ENCODE measurements at places on chromosomes 3 and 15.
A peak's percentile ranks its signal among the peaks of the same experiment; 100 is the strongest.

- DNase-seq: no peak
Observed at GRCh38 chr3:8450618-8451017, 51.0 kb upstream of the LMCD1 start.

GRCh38 chr15:96335411-96336024, 5.0 kb downstream of the NR2F2 start:
- no peak for DNase-seq

DNA sequence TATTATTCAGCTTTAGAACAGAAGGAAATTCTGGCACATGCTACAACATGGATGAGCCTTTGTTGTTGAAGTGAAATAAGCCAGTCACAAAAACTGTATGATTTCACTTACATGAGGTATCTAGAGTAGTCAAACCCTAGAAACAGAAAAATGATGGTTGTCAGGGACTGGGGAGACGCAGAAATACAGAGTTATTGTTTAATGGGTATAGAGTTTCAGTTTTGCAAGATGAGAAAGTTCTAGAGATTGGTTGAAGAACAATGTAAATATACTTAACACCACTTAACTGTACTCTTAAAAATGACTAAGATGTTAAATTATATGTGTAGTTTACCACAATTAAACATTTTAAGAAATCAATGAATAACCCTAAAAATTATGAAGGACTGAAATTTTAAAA, 15.8 kb downstream of the SPTSSB start:
- DNase-seq: no peak

GRCh38 chr15:77816983-77817382, 184.3 kb upstream of the LINGO1 start:
- DNase-seq: no peak

GRCh38 chr15:32919749-32920414, 202.1 kb downstream of the GREM1 start:
- DNase-seq: no peak

DNA sequence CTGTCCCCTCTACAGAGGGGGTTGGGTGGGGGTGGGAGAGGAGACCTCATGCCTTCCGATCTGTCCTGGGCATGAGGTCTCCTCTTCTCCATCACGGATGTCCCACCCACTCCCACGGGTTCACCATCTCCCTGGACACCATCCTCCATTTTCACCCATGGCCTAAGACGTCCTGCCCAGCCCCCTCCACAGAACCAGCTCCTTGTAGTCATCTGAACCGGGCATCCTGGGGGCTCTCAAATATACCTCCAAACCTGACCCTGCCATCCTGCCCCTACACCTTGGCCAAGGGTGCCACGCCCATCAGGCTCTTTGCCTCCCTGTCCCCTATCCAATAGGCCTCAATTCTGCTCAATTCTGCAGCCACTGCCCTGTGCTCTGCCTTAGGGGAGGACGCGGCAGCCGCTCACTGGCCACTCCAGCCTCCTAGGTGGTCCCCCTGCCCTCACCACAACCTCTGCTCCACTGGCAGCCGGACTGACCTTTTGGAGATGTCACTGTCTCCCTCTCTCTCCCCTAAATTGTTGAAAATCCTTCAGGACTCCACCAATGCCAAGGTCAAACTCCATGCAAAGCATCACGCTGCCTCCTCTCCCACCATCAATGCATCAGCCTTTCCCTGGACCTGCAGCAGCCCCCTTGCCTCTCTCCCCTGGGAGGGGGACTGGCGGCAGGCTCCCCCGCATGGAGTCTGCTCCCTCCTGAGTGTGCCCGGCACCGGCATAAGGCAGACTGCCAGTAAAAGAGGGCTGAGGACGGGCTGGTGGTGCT, 9.4 kb upstream of the ANPEP start:
- no peak for DNase-seq

GRCh38 chr3:149153402-149153801, 24.0 kb downstream of the HPS3 start:
- DNase-seq: no peak

GRCh38 chr3:171748064-171748924, 62.0 kb downstream of the PLD1 start:
- DNase-seq: no peak

DNA sequence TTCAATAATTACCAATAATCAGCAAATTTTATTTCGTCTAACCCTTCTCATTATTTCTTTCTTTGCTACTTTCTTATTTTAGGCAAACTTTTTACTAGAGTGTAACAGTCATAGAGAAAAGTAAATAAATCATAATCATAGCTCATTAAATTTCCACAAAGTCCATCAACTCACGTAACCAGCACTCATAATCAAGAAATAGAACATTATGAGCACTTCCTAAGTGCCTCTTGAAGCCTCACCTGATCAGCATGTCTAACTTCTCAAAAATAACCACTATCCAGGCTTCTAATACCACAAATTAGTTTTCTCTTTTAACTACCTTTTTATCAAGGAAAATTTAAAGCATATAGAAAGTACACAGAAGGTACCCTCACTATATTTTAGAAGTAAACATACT, 38.4 kb upstream of the SLC12A8 start:
- DNase-seq: no peak

- DNase-seq: no peak
Observed at GRCh38 chr3:193863657-193864357, 270.8 kb downstream of the OPA1 start.

DNA sequence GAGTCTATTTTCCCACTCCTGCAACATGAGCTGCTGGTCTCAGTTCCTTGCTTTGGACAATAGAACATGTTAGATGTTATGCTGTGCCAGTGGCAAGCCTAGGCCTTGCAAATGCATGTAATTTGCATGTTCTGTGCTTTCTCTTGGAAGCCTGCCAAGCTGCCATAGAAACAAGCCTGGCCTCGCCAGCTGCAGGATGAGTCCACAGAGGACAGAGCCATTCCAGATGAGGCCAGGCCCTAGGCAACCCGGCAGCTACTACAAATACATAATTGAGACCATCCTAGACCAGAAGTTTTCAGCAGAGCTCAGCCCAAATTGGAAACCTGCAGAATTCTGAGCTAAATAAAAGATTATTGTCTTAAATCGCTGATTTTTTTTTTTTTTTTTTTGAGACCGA, 39.6 kb downstream of the TRIM69 start:
- DNase-seq: peak; percentile 33

- no peak for DNase-seq
Observed at GRCh38 chr3:156725682-156726081, 51.3 kb downstream of the TIPARP start.

DNA sequence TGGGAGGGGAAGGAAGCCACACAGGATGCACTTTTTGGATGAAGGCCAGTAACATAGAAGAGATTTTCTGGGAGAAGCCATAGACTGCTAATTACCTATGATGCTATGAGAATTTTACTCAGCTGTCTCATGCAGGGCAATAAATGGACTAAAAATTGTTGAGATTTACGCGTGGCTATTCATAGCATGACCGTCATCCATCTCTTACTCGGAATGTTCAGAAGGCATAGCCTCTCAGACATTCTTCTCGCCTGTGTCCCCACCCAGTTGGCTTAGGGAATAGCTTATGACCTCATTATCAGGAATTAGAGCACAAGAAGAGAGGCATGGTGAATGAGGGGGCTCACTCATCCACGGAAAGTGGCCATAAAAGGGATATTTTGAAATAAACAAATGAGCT, 107.9 kb upstream of the ATP10A start:
- no peak for DNase-seq

DNA sequence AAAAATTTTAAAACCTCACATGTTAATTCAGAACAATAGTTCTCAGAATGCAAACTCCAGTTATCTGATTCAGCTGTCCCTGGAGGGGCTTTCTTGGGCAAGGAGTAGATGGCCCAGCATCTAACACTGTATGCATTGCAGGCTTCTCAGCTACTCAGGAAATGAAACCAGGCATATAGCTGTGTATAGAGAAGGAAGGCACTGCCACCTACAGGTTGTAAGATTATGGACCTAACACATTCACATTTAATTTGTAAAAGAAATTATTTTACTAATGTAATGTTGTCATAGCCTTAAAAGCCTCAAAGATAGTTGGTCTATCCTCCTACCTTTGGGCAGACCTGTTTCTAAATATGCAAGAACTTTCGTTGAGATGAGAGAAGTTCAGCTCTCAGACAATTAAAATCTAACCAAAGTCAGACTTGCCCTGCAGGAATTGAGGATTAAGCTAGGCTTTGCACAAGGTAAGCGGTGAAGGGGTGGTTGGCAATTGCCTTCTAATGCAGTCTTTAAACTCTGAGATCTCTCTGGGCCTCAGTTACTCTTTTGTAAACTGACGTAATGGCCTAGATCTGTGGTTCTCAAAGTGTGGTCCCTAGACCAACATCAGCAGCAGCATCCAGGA, 132.8 kb upstream of the SLC24A5 start:
- DNase-seq: peak; percentile 55

DNA sequence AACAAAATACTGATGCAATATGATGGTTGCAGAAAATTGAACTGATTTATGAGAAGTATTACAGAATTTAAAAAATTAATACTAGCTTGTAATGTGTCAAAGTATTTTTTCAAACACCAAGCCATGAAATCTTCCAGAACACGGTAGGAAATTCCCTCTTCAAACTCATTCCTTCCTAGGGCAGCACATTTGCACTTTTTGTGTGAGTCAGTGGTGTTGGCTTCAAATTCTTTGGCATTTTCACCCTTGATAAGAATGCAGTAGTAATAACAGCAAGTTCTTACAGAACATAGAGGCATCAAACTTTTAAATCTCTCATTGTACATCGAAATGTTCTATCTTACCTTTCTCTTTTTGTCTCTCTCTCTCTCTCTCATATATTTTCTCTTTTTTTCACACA, 191.8 kb downstream of the CGGBP1 start:
- DNase-seq: no peak

GRCh38 chr3:144294659-144295538, 323.3 kb downstream of the DIPK2A start:
- DNase-seq: no peak

DNA sequence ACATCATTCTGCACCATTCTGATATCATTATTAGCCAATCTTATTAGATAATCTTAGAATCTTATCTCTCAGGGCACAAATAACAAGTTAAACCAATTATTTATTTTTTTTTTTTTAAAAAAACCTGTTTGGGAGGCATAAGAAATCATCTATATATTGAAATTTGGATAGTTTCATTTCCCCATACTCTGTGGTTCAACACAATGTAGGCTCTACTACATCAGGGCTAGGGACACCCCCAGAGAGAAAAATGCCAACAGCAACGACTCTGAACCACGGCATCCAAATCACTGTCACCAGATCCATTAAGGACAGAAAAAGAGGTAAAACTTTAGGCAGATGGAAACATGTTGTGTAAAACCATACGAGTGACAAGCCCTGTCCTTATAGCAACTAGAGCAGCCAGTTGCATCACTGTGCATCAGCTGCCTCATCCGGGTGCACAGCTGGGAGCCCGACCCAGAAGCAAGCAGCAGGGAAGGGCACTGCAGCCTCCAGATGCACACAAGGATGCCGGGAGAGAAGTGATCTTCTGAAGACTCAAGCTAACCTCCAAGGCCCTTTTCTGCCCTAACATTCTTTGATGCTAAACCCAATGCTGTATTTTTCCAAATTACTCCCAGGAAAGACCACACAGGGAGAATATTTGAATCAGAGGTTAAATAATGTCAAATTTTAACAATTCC, 381.1 kb downstream of the CTNNB1 start:
- no peak for DNase-seq

DNA sequence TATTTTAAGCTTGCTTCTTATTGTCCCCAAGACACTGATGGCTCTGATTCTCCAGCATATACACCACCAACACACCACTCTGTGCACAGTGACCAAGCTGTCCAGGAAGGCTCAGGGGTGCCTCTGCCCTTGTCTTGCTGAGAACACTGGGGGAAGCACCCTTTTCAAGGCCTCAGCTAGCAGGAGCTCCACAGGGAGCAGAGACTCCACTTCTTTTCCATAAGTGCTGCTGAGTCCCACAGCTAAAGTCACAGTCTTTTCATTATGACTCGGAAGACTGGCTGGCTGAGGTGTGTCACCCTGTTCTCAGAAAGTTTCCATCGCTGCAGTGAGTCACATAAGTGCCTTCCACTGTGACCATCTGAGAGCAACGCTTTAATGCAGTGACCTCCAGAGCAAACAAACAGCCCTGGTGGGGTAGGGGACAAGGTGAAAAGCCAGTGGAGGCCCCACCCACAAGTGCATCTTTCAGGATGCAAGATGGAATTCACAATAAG, 226.9 kb upstream of the CHRNA7 start:
- DNase-seq: no peak

- DNase-seq: no peak
Observed at GRCh38 chr3:175659670-175660350, 800.7 kb downstream of the NAALADL2 start.

- DNase-seq: no peak
Observed at GRCh38 chr3:114411811-114412803, 118.3 kb downstream of the TIGIT start.

- DNase-seq: no peak
Observed at GRCh38 chr3:71446734-71447133, 136.8 kb downstream of the FOXP1 start.

GRCh38 chr3:69675786-69676530, 63.3 kb upstream of the MITF start:
- no peak for DNase-seq

- DNase-seq: no peak
Observed at GRCh38 chr3:157868946-157869345, 237.3 kb downstream of the SHOX2 start.

GRCh38 chr15:44265757-44266156, 22.8 kb upstream of the GOLM2 start:
- no peak for DNase-seq

DNA sequence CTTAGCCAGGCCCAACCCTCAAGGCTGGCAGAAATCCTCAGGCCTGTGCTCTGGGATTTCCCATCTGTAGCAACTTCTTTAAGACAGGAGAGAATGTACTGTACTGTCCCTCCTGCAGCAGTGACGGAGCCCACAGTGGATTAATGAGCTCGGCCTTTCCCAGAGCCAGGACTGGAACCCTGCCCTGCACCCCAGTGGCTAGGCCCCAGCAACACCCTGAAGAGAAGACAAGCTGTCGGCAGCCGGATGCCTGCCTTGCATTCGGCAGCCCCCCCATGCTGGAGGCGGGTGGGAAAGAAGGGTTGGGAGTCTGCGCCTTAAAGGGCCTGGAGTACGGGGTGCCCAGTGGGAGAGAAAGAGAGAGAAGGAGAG, 32.0 kb downstream of the KLHL25 start:
- no peak for DNase-seq

GRCh38 chr15:94576889-94577533, 345.6 kb downstream of the MCTP2 start:
- DNase-seq: peak; percentile 3

DNA sequence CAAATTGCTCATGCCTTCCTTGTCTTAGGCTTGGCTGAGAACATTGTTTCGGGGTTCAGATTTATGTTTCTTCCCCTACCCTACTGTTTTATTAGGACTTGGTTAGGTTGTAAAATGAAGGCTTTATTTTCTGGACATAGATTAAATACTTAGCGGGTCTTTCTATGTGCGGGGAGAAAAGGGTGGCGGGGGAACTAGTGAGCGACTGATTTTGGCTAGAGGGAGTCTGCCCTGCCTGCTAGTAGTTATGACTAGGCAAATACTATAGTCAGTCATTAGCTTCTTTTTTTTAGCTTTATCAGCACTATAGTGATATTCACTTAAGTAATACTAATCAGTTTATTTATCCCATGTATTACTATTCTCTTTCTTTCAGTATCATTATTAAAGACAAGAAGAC, 3.6 kb downstream of the CADM2 start:
- no peak for DNase-seq
